ENCODE measurements at places on chromosomes 1 and 21.

- no peak for DNase-seq
These were observed 763.2 kb upstream of the TPTE start for GRCh38 chr21:9758141-9758540.

- DNase-seq = no peak
These were observed 54.9 kb downstream of the PTPRF start for GRCh38 chr1:43585557-43585956.

DNA sequence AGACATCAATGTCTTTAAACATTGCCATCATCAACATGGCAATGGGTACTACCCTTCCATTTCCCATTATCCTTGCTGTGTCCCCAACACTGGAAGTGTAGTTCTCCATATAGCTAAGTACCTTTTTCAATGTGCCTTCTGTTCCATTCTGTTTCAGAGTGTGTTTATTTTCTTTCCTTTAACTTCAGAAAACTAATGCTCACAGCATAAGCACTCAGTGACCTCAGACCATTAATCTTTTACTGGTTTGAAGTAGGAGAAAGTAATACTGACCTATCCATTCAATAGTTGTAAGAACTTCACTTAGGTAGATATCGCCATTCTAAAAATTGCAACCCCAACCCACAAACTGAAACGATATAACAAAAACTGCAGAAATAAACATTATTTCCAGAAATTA lies 37.8 kb downstream of the KCNJ15 start:
- no peak for DNase-seq

- DNase-seq = no peak
These were observed 338.7 kb downstream of the SIPA1L2 start for GRCh38 chr1:232291261-232291660.

DNA sequence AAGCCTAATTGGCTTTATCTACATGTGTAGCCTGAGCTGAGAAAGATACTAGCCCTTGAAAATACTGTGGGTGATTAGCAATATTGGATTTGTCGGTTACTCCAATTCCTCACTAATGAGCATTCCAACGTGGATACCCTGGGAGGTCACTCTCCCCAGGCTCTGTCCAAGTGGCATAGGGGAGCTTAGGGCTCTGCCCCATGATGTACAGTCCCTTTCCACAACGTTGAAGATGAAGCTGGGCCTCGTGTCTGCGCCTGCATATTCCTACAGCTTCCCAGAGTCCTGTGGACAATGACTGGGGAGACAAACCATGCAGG lies 2.6 kb downstream of the RCC1 start:
- no peak for DNase-seq

Data from epithelial cell of prostate (primary cell).